ENCODE measurements at places on chromosomes 1 and 21.

DNA sequence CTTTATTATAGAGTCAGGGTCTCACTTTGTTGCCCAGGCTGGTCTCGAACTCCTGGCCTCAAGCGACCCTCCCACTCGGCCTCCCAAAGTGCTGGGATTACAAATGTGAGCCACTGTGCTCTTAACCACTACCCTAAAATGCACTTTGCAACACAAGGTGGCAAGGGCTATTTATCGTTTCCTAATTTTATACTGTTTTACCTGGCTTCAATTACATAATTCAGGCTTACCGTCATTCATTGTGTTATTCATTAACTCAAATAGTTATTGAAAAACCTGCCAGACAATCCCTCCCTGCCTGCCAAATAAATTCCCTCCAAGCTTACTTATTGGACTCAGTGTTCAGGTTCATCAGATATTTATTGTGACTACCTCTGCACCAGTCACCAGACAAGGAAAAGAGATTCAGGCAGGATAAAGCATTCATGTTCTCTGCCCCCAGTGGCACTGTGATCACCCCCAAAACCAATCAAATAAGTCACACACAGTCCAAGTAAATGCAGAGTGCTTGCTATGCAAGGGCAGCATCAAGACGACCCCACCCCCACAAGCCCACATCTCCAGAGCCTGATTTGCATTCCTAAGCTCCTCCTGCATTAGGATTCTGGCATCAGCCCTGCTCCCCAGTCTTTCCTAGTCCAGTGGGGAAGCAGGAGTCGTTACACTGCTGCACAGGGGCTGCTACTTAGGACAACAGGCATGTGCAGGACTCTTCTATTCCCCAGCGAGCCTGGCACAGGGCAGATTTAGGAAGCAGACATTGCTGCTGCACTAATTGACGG, 8.1 kb downstream of the PAQR7 start:
- no peak for DNase-seq

DNA sequence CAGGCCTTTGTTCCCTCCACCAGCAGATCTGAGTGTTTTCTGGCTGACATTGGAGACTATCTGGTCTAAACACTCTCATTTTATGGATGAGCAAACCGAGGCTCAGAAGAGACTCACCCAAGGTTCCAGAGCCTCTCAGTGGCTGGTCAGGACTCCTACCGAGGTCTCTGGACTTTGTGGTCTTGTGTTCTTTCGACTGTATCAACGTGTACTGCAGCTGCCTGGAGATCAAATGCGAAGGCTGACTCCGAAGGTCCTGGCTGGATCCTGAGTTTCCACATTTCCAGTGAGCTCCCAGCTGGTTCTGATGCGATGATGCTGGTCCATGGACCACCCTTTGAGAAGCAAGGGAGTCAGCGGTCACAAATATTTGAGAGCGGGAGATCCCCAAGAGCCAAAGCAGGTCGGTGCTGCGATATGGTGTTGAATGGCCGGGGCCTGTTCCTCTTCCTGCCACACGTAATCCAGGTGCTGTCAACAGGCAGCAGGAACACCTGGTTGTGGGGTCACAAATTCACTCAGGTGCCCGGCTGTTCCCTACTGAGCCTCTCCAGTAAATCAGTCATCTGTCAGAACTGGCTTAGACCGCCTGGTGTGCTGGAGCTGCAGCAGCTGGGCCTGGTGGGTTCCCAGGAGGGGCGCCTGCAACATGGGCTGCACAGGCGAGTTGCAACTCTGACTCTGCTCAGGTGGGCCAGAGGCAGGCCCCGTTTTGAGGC, 94.8 kb upstream of the USP24 start:
- DNase-seq, result no peak

DNA sequence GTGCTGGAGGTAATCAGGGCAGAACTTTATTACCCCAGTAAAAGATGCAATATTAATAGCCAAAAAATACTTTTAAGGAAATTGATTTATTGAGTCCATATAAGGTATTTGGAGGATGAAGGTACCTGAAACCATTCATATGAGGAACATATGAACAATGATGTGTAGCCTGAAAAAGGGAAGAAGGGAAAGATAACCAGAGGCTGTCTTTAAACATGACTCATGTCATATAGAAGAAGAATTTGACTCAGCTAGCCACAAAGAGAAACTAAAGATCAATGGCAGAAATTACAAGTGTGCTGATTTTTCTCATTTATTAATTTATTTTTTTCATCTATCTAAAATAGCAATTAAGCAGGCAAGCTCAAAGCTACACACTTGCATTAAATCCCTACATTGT, 136.2 kb upstream of the DUSP10 start:
- no peak for DNase-seq

DNA sequence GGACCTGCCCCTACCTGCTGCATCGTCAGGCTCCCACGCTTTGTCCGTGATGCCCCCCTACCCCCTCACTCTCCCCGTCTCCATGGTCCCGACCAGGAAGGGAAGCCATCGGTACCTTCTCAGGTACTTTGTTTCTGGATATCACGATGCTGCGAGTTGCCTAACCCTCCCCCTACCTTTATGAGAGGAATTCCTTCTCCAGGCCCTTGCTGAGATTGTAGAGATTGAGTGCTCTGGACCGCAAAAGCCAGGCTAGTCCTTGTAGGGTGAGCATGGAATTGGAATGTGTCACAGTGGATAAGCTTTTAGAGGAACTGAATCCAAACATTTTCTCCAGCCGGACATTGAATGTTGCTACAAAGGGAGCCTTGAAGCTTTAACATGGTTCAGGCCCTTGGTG, 8.9 kb downstream of the SPATA46 start:
- DNase-seq, result no peak

DNA sequence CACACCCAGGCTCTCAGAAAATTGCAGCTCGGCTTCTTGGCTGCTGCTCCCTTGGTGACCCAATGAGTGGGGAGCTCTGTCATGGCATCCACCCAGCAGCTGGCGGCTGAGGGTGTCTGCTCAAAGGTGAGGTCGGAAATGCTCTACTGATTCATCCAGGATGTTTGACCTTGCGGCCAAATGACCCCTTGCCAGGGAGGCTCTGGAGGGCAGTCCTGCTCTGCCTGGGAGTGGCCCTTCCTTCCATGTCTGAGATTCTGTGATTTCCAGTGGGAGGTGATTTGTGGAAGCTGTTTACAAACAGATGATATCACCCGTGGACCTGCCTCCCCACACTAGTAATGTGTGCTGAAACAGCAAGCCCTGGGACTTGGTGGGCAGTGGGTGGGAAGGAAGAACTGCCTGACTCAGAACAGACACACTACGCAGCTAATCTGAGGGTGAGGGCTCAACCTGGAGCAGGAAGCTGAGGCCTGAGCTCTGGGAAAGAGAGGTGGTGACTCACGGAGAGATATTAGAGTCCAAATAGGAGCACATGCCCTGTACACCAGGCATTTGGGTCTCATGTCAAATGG, 3.0 kb downstream of the CRCT1 start:
- DNase-seq, result no peak

Data from stimulated activated naive CD4-positive, alpha-beta T cell treated with Interleukin-2 at 50 U/mL for 16 hours (primary cell).